Eye (tissue), 1 donor: ENCODE measurements at places on chromosomes 5 and 9.

DNA sequence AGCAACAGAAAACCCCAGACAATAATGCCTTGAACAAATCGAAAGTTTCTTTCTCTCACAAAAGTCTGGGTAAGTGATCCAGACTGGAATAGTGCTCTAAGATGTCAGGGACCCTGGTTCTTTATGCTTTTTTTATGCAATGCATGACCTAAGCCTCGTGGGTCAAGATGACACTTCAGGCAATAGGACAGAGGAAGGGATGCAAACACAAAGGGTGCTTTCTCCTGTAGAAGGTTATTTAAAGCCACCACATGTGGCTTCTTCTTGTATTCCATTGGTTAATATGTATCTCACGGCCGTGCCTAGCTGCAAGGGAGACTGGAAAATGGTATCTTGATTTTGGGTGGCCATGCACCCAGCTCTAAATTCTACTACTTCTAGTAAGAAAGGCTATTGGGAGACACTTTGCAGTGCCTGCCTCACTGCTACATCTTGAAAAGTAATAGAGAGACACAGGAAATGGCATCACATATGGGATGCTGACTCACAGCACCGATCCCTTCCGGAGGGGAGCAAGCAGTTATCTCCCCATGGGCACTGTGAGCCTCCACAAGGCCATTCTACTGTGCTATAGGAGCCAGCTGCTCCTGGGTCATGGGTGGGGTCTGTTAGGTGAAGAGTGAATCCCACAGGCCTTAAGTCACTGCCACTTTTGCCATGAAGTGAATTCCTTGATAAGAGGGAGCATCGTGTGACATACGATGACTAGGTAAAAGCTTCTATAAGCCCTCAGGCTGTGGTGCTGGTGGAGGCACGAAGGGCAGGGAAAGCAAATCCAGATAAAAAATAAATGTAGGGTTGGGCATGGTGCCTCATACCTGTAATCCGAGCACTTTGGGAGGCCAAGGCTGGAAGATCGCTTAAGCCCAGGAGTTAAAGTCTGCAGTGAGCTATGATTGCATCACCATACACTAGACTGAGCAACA is 32.5 kb upstream of the RAB14 start:
- DNase-seq, result no peak

DNA sequence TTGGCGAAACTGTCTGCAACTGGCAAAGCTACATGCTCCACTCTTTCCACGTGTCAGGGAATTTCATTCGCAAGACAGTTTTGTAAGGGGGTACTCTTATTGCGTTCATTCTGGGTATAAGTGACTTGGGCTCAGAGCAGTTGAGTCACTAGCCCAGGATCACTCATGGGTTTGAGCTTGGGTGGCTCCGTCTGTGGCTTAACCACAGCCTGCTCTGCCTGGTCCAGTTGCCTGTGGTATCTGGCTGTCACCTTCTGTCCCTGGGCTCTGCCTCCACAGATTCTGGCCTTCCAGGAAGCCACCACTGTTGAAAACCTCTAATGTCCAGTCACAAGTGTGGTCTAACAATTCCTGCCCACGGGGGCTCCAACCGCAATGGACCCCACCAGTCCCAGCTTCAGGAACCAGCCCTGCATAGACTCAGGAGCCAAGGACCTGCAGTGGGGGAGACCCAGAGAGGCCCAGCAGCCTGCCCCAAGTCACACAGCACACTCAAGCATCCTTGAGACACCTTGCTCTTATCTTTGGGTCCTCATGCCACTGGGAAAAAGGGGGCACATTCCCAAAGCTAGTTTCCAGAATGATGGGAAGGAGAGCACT is 10.4 kb downstream of the KIF12 start:
- no peak for DNase-seq

DNA sequence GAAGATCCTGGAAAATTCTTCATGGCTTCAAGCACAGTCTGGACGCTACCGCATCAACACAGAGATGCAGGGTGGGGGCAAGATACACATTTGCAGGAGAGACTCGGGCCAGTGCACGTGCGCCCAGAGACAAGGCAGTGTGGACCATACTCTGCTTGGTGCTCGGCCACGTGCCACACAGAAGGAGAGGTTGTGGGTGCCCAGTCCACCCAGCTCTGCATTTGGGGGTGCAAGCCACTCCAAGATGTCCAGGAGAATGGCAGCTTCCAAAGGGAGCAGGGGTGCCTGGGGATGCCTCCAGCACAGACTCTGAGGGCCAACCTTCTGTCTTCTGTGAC is 4.3 kb downstream of the NKD2 start:
- DNase-seq, result no peak

DNA sequence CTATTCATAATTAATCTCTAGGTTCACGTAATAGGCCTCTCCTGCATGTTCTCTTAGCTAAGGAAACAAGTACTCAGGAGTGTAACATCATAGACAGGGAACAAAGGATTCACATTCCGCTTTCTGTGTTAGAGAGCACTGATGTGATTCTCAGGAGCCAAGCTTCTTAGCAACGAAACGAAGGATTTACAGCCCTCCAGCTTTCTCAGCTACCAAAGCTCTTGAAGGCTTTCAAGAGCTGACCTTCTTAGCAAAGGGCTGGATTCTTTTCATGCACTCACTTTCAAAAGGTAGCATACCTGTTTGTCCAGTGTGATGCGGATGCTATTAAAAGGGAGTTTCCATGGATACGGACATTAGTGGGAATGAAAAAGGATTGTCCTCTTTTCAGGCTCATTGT is 107.4 kb downstream of the TUSC1 start:
- no peak for DNase-seq

DNA sequence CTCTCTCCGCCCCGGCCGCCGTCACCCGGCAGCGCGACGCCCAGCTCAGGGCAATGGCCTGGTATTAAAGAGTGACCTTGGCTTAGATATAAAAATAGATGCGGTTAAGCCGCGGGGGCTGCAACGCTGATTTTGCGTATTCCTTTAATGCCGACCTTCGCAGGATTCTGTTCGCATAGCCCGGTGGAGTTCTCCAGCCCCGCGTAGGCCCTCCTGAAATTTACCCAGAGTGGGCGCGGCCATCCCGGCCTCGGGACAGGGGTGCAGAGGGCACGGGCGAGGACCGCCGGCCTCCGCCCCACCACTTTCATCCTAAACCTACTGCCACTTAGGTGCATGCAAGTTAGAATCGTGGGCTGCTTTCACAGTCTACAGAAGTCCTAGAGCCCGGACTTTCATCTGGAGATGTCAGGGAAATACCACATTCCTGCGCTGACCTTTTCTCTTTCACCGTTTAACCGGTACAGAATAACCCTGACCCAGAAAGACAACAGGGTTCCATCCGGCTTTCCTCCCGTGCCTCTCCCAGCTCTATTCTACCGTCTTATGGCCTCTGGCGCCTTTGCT is 492 bp upstream of the FAM169A start:
- DNase-seq, result peak; percentile 76

DNA sequence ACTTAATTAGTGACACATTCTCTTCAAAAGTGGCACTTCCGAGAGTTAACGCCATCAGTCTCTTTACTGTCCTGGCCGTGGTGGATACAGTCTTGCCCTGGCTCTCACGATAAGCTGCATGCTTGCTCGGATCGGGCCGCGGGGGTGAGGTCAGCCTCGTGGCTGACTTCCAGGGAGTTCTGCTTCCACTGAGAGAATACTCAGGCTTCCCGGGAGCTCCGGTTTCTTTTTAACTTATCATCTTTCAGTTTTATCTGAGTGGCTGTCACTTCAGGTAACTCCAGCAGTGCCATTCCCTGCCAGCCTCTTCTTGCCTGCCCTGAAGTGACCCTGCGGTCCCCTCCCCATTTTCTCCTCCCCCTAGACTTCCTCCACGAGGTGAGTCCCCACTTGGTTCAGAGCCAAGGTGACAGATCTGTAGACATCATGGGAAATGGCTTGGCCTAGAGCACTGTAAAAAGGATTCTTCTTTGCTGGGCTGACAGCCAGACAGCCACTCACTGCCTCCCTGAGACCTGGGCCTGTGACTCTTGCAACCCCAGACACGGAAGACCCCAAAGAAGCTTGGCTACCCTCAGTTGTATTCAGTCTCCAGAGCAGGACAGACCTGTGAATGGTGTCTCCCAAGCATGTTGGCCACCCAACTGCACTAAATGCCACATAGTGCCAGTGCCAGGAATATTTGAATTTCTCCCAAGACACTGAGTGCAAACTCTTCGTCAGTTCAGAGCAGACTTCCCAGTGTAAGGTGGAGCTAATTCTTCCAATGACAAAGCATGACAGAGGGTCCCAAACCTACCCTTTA is 95.1 kb downstream of the DAPK1 start:
- no peak for DNase-seq

DNA sequence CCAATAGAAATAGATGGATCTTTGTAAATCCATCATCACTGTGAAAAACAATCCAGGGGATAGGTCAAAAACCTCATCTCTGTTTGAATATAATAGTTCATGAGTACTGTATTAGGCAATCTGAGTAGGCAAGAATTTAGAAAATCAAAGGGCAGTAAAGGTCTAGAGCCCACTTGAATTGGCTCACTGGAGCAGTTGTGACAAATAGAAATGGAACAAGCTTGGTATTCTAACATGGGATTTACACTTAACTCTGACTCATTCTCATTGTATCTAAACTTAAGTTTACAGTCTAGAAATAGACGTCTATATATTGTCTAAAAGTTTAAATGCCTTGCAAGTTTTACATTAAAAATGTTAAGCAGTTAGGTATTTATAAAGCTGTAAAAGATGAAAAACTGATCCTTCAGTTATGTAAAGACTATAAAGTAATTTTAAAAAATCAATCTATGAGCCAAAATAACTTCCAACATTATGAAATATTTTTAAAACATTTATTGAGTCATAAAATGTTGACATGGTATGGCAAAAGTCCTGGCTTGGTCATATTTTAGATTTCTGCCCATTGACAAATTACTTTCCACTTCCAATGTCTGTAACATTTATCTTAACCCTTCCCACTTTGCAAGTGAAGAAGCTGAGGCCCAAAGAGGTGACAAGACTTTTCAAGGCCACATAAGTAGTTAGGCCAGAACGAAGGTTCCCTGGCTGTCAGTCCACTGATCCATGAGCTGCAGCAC is 203.7 kb upstream of the NREP start:
- no peak for DNase-seq

- DNase-seq, result peak; percentile 34
Measured at GRCh38 chr5:83718936-83719495, 1.6 kb downstream of the HAPLN1 start.

GRCh38 chr5:36777105-36777757 is 99.3 kb upstream of the NIPBL start:
- DNase-seq, result peak; percentile 52
